ENCODE measurements at places on chromosomes 12 and 14.

GRCh38 chr14:31022386-31022785 is 3.1 kb upstream of the AP4S1 start:
- peak overlapping the region; percentile 24 for H3K4me3 ChIP-seq
- no peak overlapping the region for H3K27ac ChIP-seq
- no peak for DNase-seq
- H3K4me1 ChIP-seq, result peaks cover 37% of the 10 kb centered on the region
- no peaks in the 10 kb centered on the region for H3K27me3 ChIP-seq
- peaks cover 7% of the 10 kb centered on the region for H3K36me3 ChIP-seq

GRCh38 chr12:111409780-111410430 is 4.2 kb downstream of the SH2B3 start:
- DNase-seq, result peak; percentile 23
- H3K4me3 ChIP-seq, result peak overlapping the region; percentile 69
- H3K36me3 ChIP-seq, result no peaks in the 10 kb centered on the region
- peak overlapping the region; percentile 84 for H3K27ac ChIP-seq
- peaks cover 50% of the 10 kb centered on the region for H3K4me1 ChIP-seq
- no peaks in the 10 kb centered on the region for H3K27me3 ChIP-seq

GRCh38 chr14:66974397-66975025 is 214.7 kb upstream of the GARIN2 start:
- no peaks in the 10 kb centered on the region for H3K27me3 ChIP-seq
- H3K4me1 ChIP-seq, result no peaks in the 10 kb centered on the region
- no peaks in the 10 kb centered on the region for H3K36me3 ChIP-seq
- H3K27ac ChIP-seq, result no peak overlapping the region

- no peaks in the 10 kb centered on the region for H3K36me3 ChIP-seq
- no peak overlapping the region for H3K4me3 ChIP-seq
- peaks cover 14% of the 10 kb centered on the region for H3K27me3 ChIP-seq
- no peak overlapping the region for H3K27ac ChIP-seq
Observed at GRCh38 chr14:24032727-24033418, 18.9 kb upstream of the CARMIL3 start.

DNA sequence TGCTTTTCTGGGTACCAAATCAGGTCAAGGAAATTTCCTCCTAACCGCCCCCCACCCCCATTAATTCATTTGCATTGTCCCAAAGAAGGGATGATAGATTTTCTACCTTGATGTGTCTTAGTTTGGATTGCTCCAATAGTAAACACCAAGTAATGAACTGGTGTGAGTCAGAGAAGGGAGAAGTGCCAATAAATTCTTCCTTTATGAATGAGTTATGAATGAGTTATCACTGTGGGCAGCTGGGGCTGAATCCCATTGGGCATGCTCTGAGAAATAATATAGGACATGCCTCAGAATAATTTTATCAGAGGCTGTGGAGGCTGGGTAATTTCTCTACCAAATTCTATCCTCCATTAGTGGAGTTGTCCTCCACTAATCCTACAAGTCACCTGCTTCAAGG is 277.9 kb upstream of the FLRT2 start:
- no peak overlapping the region for H3K4me3 ChIP-seq
- H3K27ac ChIP-seq, result no peak overlapping the region
- H3K4me1 ChIP-seq, result peaks cover 14% of the 10 kb centered on the region
- H3K27me3 ChIP-seq, result no peaks in the 10 kb centered on the region

DNA sequence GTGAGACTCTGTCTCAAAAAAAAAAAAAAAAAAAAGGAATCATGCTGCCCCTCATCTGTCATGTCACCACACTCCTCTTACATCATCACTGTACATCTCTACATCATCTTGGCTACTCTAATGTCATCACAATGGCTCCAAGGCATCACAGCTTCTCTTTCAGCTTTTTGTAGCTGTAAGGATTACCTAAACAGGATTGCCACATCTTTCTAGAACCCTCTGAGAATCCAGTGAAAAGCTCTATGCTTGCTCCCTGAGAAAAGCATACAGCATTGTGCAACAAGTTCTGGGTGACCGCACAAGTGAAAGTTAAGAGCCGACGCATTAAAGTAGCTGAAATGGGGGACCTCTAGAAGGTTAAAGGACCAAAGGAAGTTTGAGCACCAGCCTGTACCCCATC is 272.5 kb downstream of the C12orf50 start:
- no peaks in the 10 kb centered on the region for H3K36me3 ChIP-seq
- H3K4me1 ChIP-seq, result no peaks in the 10 kb centered on the region
- DNase-seq, result no peak
- no peaks in the 10 kb centered on the region for H3K27me3 ChIP-seq

- H3K4me1 ChIP-seq, result no peaks in the 10 kb centered on the region
- H3K27ac ChIP-seq, result no peak overlapping the region
- no peak for DNase-seq
- no peak overlapping the region for H3K4me3 ChIP-seq
Observed at GRCh38 chr12:70627677-70628076, 9.6 kb downstream of the PTPRB start.

GRCh38 chr14:59871166-59871495 is 555 bp upstream of the RTN1 start:
- no peaks in the 10 kb centered on the region for H3K36me3 ChIP-seq
- H3K27me3 ChIP-seq, result peaks cover 92% of the 10 kb centered on the region
- H3K4me1 ChIP-seq, result peaks cover 7% of the 10 kb centered on the region

DNA sequence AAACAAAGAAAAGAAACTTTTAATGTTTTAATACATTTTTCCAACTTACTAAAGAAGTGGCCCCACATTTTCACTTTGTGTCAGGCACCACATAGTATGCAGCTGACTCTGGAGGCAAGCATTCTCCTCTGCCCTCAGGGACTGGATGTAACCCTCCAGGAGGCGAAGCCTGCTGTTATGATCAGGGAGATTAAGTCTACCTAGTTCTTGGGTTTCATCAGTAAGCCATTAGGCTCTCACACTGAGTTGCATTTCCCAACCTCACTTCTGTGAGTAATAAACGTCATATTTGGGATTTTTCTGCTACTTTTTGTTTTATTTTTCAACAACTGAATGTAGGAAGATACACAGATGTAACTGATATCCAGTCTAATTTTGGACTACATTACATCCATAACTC is 101.2 kb upstream of the LRFN5 start:
- no peaks in the 10 kb centered on the region for H3K4me1 ChIP-seq
- no peaks in the 10 kb centered on the region for H3K27me3 ChIP-seq
- no peaks in the 10 kb centered on the region for H3K36me3 ChIP-seq
- no peak for DNase-seq

DNA sequence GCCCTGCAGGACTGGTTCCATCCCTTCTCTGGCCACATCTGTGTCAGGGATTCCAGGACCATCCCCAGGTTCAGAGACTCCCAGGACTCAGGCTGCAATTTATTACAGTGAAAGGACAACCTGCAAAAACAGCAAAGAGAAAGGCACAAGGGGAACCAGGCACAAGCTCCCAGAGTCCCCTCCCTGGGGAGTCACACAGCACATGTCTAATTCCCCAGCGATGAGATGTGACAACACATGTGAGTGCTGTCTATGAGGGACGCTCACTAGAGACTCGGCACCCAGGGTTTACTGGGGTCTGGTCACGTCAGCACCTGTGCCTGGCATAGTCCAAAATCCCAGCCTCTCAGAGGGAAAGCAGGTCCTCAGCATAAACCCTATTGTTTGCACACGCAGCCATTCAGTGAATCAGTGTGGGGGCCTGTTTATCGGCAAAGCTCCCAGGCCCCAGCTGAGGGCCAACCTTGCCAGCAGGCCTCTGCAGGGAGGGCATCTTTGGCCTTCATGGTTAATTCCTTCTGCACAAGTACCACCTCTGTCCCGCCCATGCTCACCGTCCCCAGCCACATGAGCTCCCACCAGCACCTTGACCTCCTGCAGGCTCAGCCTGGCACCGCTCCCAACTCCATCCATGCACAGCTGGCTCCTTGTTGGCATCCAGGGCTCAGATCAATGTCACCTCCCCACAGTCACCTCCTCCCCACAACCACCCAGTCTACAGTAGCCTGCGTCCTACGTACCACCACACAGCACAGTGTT is 198.9 kb upstream of the SFSWAP start:
- peak overlapping the region; percentile 40 for H3K27ac ChIP-seq
- DNase-seq, result no peak
- peaks cover 17% of the 10 kb centered on the region for H3K4me1 ChIP-seq
- peaks cover 3% of the 10 kb centered on the region for H3K36me3 ChIP-seq
- no peak overlapping the region for H3K4me3 ChIP-seq
- H3K27me3 ChIP-seq, result no peaks in the 10 kb centered on the region

- DNase-seq, result no peak
- no peaks in the 10 kb centered on the region for H3K36me3 ChIP-seq
- H3K27ac ChIP-seq, result no peak overlapping the region
- H3K4me1 ChIP-seq, result peaks cover 25% of the 10 kb centered on the region
- no peaks in the 10 kb centered on the region for H3K27me3 ChIP-seq
Observed at GRCh38 chr12:75548879-75549278, 37.5 kb upstream of the KRR1 start.

DNA sequence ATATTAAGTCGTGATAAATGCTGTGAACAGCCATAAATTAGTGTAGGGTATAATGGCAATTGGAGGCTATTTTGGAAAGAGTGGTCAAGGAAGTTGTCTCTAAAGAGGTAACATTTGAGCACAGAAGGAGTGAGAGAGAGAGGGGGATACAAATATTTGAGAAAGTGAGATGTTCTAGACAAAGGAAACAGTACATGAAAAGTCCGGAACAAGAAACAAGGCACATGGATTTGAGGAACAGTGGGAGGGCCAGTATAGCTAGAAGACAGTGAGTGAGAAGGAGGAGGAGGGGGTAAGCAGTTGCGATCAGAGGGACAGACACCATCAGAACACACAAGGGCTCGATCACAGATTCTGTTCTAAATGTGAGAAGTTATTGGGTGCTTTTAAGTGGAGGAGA is 20.1 kb upstream of the RNASE12 start:
- H3K4me1 ChIP-seq, result peaks cover 5% of the 10 kb centered on the region
- no peak for DNase-seq
- H3K36me3 ChIP-seq, result no peaks in the 10 kb centered on the region
- peaks cover 12% of the 10 kb centered on the region for H3K27me3 ChIP-seq
- no peak overlapping the region for H3K4me3 ChIP-seq

DNA sequence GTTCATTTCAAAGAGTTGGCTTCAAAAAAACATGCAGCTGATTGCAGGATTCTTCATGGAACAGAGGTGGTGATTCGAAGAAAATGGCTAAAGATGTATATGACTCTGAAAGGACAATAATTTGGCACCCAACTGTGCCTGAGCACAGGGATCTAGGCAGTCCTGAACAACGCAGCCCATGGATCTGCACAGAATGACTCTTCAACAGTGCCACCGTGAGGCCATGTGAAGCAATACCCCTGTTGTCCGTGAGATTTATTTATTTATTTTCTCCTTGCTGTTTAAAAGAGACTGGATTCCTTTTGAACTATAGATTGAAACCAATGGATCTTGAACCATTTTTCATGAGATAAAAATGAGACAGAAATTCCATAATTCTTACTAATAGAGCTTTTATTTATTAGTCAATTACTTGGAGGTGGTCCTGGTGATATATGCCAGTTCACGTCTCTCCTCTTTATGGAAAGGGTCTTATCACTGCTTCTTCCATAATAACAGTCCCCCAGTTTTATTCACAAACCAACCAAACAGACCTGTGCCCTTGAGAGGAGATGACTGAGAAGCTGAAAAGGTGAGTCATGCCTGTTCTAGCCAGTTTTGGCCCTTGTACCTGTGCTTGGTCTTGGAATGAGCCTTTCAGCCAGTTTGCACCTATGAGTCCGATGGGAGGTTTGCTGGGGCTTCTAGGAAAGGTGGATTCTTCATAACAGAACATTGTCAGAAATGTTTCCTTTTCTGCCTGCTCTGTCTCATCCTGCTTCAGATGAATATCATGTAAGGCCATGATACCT is 1598.3 kb downstream of the AACS start:
- peak; percentile 2 for DNase-seq
- H3K4me1 ChIP-seq, result no peaks in the 10 kb centered on the region
- H3K27me3 ChIP-seq, result peaks cover 17% of the 10 kb centered on the region
- peaks cover 5% of the 10 kb centered on the region for H3K36me3 ChIP-seq

DNA sequence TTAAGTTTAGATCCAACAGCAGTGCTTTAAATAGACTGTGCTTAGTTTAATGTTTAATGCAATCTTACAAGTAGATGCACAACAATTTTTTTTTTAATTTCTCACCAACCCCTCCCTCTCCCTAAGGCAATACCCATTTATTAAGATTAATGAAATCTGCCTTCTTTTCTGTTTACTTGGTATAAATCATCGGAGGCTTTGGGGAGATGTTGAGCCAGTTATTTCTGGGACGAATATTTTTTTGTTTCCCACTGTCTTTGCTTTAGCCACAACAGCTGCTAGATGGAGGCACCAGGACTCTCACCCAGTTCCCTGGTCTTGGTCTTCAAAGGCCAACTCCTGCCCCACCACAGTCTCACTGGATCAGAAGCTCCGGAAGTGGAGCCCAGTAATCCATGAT is 113.4 kb downstream of the PLXNC1 start:
- peaks cover 17% of the 10 kb centered on the region for H3K36me3 ChIP-seq
- H3K27me3 ChIP-seq, result no peaks in the 10 kb centered on the region
- H3K4me1 ChIP-seq, result peaks cover 27% of the 10 kb centered on the region
- H3K27ac ChIP-seq, result no peak overlapping the region
- DNase-seq, result no peak

- H3K4me3 ChIP-seq, result no peak overlapping the region
- no peak overlapping the region for H3K27ac ChIP-seq
- H3K36me3 ChIP-seq, result no peaks in the 10 kb centered on the region
- H3K4me1 ChIP-seq, result peaks cover 15% of the 10 kb centered on the region
Observed at GRCh38 chr12:6070472-6071257, 53.8 kb downstream of the VWF start.

GRCh38 chr14:85124631-85125290 is 405.2 kb upstream of the FLRT2 start:
- H3K27ac ChIP-seq, result no peak overlapping the region
- no peak for DNase-seq
- H3K4me3 ChIP-seq, result no peak overlapping the region
- no peaks in the 10 kb centered on the region for H3K4me1 ChIP-seq

GRCh38 chr12:130537051-130537450 is 179.0 kb downstream of the RIMBP2 start:
- no peak overlapping the region for H3K27ac ChIP-seq
- no peaks in the 10 kb centered on the region for H3K36me3 ChIP-seq
- H3K27me3 ChIP-seq, result peaks cover 36% of the 10 kb centered on the region
- no peak overlapping the region for H3K4me3 ChIP-seq
- no peak for DNase-seq
- no peaks in the 10 kb centered on the region for H3K4me1 ChIP-seq

DNA sequence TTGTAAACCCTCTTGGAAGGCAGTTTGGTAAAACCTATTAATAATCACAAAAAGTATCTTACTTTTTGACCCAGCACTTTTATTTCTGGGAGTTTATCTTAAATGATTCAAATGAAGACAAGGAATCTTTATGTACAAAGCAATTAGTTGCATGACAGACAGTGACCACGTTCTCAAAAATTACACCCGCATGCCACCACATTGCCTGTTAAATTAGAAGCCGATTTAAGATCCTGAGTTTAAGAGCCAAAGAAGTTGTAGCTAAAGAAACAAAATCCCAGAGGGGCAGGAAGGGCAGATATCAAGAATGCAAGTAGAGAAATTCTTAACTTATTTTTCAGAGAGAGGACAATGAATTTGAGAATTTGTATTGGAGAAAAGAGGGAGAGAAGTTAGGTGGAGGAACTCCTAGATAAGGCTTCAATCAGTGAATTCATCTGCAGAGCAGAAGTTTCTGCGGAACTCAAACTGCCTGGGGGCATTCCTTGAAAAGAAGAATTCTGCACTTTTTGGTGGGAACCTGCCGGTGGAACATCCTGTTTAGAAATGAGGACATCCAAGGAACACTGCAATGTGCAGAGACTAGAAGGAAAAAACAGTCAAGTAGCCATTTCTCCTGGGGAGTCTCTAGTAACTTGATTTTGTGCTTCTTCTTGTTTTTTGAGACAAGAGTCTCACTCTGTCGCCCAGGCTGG is 1.1 kb upstream of the RIOX1 start:
- peak overlapping the region; percentile 82 for H3K27ac ChIP-seq
- peak overlapping the region; percentile 89 for H3K4me3 ChIP-seq
- no peak for DNase-seq
- H3K36me3 ChIP-seq, result no peaks in the 10 kb centered on the region
- peaks cover 30% of the 10 kb centered on the region for H3K4me1 ChIP-seq
- H3K27me3 ChIP-seq, result no peaks in the 10 kb centered on the region
